ENCODE measurements at places on chromosomes 11 and 22.
A peak's percentile ranks its signal among the peaks of the same experiment; 100 is the strongest.

DNA sequence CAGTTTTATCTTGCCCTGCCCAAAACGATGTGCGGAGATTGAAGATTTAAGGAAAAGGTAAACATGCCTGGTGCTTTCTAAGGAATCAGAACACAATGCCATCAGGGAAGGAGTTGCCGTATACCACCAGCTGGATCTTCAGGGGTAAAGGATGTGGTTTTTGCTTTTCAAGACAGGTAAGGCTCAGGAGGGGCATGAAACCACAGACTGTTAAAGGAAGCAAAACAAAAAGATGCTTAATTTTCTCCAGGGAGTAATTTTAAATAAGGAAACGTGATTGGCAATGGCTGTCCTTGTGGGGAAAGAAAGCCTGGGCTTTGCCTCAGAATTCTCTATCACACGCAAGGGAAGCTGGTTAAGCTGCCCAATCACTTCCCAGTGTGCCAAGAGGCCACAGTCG lies 655.6 kb downstream of the OPCML start:
- DNase-seq: no peak

DNA sequence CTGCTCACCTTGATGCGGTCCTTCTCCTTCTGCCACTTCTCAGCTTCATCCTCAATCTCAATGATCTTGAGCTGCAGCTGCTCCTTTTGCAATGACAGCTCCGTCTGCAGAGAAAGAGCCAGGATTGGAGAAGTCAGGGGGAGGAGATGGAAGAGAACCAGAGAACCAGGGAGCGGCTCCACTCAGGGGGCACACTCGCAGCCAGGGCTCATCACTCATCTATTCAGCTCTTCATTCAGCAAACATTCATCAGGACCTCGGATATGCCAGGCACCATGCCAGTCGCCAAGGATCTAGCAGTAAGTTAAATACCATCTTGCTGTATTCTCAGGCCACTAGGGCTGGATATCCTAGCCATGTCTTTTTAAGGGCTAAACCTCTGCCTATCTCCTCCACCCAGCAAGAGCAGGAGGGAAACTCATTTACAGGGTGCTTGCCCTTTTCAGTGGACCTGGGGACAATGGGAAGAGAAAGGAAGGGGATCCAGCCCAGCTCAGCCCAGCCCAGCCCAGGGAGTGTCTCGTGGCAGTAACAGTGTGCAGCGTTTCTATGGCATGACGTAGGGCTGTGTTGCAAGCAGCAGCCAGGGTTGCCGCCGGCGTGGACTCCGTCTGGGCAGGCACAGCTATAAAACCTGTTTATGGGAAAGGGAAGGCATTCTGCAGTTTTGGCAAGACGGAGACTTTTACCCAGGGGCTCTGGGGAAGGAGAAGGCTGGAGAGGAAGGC lies 9.4 kb downstream of the TRIM29 start:
- DNase-seq: no peak

DNA sequence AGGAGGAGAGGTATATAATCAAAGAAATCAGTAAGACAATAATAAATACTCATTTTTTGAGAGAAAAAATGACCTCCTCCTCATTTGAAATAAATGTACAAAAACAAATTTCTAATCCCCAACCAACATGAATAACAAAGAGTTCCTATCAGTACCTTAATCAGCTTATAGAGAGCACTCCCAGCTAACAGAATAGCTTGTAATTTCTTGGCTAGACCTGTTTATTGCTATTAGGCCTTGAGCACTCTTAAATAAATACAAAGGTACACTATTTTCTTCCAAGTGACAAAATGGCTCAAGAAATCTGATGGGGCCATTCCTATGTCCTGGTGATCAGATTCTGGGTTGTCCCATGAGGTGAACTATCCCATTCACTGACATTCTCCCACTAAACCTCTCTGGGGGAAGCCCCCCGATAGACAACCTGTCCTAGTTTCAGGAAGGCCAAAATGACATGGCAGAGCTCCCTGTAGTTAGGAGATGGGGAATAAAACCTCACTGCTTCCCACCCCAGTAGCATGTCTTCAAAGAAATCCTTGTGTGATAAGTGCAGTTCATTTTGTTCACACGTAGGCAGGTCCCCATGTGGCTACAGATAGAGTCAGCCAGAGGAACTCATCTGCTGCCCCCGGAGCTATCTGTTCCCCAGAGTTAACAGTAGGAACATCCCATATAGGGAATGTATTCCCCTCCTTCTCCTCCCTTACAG lies 385.7 kb downstream of the SOX6 start:
- no peak for DNase-seq

GRCh38 chr22:22316589-22316988 lies 72.0 kb downstream of the VPREB1 start:
- no peak for DNase-seq

DNA sequence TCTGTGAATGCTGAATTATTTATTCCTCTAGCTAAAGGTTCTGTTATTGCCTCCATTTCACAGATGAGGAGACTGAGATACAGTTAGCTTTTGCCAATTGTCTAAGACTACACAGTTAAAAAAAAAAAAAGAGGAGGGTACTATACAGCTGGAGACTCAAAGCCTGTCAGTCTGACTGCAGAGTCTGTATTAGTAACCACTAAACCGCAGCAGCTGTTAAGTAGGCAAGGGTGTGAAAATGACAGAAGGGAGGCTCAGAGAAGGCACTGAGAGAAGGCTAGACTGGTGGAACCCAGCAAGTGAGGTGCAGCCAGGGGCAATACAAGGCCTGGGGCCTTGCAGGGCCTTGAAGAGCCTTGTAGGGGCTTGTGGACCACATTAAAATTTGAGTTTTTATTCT lies 181.2 kb downstream of the CSNK2A3 start:
- no peak for DNase-seq

- DNase-seq: no peak
Observed at GRCh38 chr22:49728570-49729271, 99.0 kb downstream of the BRD1 start.

GRCh38 chr22:33772745-33773144 lies 147.5 kb downstream of the LARGE1 start:
- no peak for DNase-seq

- DNase-seq: no peak
Observed at GRCh38 chr11:67675058-67675747, 780 bp upstream of the ALDH3B2 start.

DNA sequence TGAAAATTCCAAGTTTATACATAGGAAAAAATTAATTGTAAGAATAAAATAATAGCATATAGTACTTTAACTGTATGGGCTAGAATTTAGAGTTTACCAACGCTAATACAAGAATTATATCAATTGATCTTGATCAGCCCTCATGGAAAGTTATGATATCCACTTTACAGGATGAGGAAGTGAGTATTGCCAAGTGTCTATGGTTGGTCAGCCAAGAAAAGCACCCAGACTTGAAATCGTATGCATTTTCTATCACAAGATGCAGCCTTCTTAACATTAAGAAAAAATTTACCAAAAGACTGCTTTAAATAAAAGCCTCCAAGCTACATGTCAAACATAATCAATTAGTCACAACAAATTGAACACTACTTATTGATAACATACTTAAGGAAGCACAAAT lies 53.0 kb downstream of the DDI1 start:
- DNase-seq: no peak

DNA sequence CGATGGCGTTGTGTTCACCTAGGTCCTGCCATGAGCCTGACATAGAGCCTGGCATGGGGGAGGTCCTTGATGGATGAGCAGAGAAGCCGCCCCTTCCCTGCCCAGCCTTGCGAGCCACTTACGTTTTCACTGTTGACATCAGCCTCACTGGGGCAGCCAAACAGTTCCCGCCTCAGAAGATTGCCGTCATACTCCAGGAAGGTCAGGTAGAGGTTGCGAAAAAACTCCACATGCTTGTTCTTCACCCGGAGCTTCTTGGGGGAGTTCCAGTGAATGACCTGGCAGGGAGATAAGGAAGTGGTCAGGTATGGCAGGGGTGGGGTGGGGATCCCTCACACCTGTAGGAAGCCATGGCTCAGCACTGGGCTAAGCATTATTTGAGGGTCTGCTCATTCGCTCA lies 279.3 kb upstream of the SYN3 start:
- DNase-seq: no peak

DNA sequence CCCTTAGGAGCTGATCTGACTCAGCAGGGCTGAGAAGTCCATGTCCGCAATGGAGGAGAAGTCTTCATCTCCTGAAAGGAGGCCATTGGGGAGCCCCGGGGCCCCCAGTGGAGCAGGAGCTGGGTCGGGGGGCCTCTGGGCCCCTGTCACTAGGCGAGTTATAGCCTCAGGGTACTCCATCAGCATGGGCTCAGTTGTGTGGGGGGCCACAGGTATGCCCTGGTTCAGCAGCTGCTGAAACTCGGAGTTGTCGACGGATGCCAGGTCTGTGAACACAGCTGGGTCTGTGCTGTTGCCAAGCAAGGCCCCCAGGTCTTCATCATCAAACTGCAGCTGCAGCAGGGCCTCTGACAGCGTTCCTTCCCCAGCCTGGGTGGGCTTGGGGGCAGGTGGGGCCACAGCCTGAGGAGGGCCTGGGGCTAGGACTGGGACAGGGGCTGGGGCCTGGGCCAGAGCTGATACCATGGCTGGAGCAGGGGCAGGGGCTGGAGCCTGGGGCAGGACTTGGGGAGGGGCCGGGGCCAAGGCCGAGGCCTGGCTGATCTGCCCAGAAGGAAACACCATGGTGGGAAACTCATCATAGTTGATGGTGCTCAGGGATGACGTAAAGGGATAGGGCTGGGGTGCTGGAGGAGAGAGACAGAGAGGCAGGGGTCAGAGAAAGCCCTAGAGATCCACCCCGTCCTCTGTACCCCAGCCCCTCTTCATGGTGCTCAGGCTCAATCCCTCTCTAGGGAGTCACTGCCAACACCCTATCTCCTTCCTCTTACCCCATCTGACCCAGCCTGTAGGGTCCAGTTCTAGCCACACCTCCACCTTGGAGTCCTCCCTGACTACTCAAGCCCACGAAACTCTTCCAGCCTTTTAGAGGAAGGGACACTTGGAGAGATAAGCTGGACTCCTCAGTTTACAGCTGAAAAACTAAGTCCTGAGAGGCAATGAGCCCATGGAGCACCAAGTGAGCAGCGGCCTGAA lies 8.1 kb downstream of the RELA start:
- DNase-seq: no peak

DNA sequence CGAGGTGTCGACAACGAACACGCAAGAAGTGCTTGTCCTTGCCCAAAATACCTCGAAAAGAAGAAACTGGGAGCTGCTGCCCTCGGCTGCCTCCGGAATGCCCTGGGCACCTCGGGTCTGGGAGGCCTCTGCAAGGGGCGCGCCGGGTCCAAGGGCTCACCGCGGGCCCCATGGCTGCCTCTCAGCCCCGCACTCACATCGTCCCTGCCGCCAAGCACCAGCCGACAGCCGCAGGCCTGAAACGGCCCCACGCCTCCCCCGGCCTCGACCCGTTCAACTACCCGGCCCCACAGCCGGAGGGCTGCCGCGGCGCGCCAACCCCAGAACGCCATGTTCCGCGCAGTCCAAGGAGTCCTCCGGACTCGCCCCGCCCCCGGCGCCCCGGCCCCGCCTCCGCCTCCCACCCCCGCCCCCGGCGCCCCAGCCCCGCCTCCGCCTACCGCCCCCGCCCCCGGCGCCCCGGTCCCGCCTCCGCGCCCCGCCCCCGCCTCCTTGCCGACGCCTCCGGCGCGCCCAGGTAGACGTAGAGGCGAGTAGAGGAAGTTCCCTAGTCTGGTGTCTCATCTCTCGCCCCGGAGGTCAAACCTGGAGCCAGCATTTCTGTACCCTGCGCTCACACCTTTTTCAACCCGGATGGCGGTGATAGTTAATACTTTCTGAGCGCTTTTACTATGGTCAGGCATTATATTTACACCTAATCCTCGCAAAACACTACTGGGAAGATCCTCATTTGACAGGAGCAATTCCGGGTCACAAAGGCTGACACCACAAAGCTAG lies at the start of gene SIRT3:
Gene SIRT3 (minus strand): TSS at position 346 of the 777 bp plus-strand sequence. CDS start 14 bp downstream, at position 332.
- peak; percentile 78 for DNase-seq

GRCh38 chr11:29119116-29119515 lies 897.7 kb downstream of the KCNA4 start:
- DNase-seq: no peak

DNA sequence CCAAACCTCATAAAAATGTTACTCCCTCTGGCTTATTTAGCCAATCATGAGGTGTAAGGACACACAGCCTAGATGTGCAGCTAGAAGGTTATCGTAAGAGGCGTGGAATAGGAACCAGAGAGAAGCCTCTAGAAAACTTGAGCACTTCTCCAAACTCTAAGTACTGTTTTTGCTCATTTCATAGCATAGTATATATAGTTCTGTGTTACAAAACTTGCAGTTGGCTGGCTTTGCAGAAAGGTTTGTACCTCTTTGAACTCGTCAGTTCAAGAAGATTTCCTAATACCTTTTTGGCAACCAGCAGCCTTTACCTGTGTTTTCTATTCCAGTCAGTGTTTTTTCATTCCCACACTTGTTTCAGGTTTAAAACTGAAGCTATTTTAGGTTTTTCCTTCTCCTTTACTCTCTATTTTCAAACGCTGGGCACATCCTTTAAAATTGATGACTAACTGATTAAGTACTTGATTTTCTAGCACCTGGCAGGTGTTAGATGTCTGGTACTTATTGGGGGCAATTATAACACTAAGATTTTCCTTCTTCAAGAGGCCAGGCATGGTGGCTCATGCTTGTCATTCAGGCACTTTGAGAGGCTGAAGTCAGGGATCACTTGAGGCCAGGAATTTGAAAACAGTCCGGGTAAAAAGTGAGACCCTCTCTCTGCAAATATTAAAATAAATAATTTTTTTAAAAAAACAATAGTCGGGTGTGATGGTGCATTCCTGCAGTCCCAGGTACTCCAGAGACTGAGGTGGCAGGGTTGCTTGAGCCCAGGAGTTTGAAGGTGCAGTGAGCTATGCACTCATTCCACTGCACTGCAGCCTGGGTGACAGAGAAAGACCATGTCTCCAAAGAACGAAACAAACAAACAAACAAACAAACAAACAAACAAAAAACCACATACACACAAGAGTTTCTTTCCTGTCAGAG lies 125.2 kb downstream of the LRRC4C start:
- no peak for DNase-seq

DNA sequence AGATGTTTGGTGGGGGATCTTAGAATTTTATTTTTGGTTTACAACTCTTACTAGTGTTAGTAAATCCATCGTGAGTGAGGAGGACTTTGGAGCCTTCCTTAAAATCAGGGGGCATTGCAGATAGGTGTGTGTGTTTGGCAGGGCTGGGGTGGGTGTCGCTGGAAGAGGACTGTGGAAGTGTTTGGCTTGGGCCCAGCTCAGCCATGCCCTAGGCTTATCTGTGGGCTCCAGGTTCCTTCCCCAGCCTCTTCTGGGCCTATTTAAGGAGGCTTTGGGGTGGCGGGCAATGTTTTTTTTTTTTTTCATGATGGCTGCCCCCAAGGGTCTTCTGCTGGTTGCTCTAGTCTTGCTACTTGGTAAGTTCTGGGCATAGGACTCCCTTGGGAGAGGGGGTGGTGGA lies 22.1 kb downstream of the MTFP1 start:
- no peak for DNase-seq

DNA sequence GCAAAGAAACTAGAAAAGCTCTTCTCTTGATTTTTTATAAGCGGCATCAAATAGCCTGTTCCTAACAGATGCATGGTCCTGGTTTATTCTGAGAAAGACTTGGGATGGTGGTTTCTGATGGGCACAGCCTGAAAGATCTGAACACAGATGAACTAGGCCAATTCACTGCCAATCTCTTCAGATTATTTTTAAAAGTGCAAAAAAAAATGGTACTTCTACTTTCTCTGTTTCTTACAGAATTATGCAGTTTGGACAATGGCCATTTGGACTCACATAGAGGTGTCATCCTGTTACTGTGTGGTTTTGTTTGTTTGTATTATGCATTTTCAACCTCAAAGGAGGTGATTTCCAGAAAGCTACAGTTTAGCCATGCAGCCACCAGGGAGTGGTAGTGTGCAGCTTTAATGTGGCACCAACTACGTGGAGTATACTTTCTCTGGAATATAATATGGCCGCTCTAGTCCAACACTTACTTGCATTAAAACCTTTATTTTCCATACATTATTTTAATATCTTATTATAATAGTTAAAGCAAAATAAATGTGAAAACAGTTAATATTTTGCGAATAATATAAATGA lies 469.8 kb upstream of the KIRREL3 start:
- DNase-seq: peak; percentile 44

Measured in NCI-H526 treated with DMSO at 0.1 percent for 48 hours (cell line).